Fibroblast of skin of back (primary cell): ENCODE measurements at places on chromosomes 1 and 21.

- no peak for DNase-seq
Measured at GRCh38 chr1:35748326-35748725, 21.5 kb downstream of the CLSPN start.

- DNase-seq: peak; percentile 83
Measured at GRCh38 chr1:173161510-173162221, 45.5 kb downstream of the TNFSF4 start.

- DNase-seq: no peak
Measured at GRCh38 chr1:169115891-169116585, 9.5 kb downstream of the ATP1B1 start.

DNA sequence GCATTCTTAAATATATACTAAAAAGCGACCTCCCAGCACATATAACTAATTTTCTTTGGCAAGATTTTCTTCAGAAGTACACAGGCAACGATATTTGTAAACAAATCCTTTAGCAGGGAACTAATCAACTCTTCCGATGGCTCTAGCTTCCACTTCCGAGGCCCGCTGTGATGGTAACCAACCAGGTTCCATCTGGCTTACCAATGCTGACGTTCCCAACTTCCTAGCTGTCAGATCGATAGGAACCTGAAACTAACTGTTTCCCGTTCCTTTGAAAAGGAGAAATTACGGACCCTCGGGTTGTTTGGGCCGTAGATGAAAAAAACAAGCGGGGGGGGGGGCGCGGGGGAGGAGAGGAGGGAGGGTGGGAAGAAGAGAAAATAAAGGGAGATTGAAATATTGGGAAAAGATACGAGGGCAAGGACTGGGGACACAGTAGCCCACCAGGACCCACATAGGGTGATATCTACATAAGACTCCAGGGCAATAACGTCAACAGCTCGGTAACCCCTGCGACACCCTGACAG lies 513 bp downstream of the GTF2B start:
- DNase-seq: peak; percentile 26

DNA sequence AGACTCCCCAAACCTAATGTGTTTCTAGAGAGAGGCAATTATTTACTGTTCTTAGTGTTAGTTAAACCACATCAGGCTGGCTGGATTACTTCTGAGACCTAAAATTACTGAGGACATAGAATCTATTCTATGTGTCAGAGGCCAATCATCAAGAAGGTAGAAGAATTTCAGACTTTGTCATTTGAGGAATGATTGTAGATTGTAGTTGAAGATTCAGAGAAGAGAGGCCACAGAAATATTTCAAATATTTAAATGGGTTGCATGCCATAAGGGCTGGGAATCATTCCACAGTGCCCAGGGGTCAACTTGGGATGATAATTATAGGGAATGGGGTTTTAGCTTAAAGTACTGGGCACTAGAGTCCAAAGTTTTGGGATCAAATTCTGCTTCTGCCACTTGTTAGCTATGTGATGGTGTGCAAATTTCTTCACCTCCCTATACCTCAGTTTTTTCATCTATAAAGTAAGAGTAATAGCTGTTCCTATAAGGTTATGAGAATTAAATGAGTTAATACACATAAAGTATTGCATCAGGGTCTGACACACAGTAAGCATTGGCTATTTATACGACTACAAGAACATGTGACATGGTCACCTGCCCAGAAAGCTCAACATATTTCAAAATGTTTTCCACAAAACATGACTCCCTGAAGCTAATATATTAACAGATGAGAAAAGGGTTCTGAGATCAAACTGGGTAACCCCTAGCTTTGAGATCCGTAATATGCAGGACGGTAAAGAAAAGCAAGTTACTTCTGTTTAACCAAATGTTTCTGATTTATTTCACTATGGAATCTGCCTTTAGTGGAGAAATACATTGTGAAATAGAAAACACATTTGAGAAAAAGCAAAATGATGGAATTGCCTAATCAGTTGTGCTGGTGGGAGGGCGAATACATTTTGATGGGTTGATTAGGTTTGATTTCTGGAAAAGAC lies 69.7 kb upstream of the SPAG17 start:
- DNase-seq: peak; percentile 59

DNA sequence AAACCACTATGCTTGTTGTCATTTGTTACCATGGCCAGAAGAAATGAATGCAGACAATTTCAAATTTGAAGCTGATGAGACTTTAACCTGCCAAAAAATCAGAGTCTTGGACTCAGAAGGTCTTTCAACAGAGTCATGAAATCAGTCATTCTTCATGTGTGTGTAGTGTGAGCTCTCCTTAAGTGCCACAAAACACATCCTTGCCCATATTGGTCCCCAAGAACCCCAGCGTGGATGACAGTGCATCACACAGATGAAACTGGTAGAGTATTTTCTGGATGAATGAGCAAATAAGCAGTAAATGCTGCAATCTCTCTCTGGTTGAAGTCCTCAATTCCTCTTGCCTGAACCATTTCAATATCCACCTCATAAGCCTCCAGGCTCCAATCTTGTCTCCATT lies 28.7 kb upstream of the ETS2 start:
- no peak for DNase-seq

GRCh38 chr1:7151978-7152377 lies 366.7 kb downstream of the CAMTA1 start:
- DNase-seq: no peak

GRCh38 chr21:41520560-41521442 lies 12.8 kb upstream of the TMPRSS2 start:
- DNase-seq: no peak

DNA sequence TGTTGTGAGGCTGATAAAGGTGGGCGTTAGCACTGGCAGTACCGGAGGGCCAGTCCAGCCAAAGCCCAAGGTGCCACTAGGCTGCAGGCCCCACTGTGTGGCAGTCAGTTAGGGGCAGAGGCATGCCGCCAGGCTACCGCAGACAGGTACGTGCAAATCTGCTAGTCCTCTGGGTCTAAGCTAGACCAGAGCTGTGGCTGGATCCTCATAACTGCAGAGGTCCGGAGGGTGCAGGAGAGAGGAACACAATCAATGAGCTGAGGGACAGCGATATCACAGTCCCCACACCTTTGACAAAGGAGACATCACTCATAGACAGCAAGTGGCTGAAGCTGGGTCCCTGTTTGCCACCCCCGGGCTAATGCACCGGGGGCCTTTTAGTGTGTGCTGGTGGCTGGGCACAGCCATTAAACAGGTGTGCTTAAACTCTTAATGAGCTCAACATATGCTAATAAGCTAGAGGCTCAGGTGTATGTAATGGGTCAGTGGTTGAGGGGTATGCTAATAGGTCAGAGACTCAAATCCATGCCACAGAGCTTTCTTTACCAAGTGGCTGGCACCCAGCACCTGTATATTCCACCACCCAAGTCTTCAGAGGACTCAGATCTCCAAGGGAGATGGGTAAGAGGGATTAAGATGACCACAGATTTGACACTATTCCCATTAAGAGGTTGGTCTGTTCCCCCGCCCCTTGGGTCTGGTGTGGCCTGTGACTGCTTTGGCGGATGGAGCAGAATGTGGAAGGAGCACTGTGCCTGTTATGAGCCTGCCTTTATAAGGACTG lies 82.0 kb downstream of the GLIS1 start:
- DNase-seq: no peak

GRCh38 chr21:33643658-33644311 lies 1.5 kb downstream of the ITSN1 start:
- DNase-seq: peak; percentile 18

GRCh38 chr1:182163821-182164223 lies 102.3 kb upstream of the ZNF648 start:
- DNase-seq: no peak

GRCh38 chr1:205270764-205271163 lies 43.0 kb downstream of the TMCC2 start:
- DNase-seq: peak; percentile 71

DNA sequence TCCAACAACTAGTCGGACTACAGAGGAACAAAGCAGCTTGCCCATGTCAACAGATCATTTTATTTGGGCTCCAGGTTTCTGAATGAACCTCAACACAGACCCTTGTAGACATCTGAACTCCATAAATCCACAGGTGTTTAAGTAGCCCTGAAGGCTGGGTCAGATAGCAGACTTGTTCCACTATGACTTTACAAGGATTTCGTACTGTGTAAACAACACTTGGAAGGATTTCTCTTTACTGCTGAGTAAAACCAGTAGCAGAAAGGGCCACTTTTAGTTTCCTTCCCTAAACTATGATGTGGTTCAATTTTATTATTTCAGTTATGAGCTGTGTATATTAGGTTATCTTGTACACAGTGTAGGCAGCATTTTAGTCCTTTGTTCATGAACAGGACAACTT lies 316.4 kb upstream of the ADGRL2 start:
- DNase-seq: no peak

- peak; percentile 40 for DNase-seq
Measured at GRCh38 chr1:86913399-86913895, 479 bp downstream of the SELENOF start.

- no peak for DNase-seq
Measured at GRCh38 chr1:226640321-226641136, 92.0 kb downstream of the STUM start.

- DNase-seq: peak; percentile 38
Measured at GRCh38 chr1:59560807-59561450, 253.8 kb upstream of the HOOK1 start.

DNA sequence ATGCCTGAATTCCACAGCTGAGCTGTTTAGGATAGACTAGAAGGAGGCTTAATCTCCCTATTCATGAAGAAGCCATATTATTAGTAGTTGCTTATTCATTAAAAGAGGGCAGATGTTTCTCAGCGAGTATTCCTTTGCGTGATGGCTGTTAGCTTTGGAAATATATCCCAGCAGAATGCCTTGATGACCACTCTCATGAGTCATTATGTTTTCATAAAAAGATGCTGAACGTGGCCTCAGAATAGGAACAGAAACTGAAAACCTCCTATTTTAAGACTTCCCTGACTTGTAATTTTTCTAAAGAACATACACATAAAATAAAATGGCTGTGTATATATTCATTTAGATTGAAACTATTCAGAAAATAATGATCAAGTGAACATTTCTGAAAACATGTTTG lies 9.6 kb upstream of the PLA2G4A start:
- peak; percentile 90 for DNase-seq

DNA sequence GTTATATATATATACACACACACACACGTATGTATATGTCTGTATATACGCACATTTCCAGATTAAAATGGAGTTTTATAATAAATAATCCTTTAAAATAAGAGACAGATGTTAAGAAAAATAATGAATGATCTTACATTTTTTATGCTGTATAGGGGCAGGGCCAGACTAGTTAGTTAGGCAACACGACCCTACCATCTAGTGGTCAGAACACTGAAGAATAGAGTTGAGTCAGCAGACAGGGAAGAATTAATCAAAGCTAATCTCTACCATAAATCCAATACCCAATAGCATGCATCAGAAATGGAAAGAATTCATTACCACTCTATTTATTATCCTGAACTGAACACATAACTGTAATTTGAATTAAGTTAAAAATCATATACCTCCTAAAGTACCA lies 156.7 kb downstream of the BRINP3 start:
- DNase-seq: peak; percentile 30

- no peak for DNase-seq
Measured at GRCh38 chr1:38039331-38040088, 7.1 kb downstream of the POU3F1 start.

DNA sequence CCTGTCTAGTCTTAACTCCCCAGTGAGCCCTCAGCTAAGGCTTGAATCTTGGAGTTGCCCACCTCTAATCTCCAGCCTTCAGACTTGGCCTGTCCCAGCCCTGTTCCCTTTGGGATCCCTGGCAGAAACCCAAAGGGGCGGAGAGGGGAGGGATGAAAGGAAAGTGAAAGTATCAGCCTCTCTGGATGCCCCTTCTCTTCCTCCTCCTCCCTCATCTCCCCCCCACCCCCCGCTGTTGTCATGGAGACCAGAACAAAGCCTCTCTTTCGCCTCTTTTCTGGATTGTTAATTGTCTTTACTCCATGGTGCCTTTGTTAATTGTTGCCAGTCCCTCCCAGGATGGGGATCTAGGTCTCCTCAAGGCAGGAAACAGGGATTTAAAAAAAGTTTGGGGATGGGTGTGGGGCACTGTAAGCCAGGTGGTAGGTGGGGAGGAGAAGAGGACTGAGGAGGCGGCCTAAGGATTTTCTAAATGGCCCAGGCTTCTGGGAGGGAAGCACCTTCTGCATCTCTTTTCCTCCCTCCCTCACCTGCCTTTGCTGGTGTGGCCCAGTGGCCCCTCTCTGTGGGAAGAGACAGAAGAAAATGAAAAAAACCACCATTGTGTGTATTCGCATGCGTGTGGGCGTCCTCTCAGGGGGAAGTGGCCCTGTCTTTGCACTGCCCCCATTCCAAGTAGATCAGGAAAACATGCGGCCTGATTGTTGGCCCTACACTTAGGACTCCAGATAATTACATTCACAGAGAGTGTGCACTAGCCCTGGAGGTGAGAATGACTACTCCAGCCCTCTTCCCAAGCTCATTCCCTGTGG lies 7.5 kb upstream of the SOX13 start:
- DNase-seq: peak; percentile 35

DNA sequence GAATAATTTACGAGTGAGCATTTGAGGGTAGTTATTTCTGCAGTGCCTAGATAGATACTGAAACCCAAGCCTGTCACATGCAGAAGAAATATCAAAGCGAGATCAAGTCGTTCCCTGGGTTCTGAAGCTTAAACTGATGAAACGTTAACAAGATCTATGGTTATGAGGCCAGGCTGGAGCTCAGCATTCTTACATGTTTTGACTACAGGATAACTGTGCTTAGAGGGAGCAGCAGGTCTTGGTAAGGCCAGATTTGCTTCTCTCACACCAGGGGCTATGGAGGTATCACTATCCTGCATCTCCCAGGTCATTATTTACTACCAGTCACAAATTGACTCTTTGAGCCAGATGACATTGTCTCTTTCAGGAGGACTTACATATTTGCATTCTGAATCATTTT lies 1401.4 kb upstream of the PRMT6 start:
- DNase-seq: no peak

GRCh38 chr1:212760126-212760823 lies 31.3 kb downstream of the NSL1 start:
- no peak for DNase-seq

DNA sequence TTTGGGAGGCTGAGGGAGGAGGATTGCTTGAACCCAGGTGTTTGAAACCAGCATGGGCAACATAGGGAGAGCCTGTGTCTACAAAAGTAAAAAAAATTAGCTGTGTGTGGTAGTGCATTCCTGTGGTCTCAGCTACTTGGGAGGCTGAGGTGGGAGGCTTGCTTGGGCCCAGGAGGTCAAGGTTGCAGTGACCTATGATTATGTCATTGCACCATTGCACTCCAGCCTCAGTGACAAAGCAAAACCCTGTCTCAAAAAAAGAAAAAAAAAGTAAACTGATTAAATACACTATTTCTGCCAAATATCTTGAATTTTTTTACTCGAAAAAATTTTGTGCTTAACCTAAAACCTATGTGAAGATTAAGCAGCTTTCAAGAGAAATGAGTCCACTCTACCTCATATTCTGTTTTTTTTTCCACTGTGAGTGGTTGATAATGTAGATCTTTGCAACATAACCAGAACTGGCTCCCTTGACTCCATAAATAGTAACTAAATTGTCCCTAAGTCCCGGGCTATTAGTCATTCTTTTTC lies 19.4 kb upstream of the ZNF281 start:
- DNase-seq: peak; percentile 86

- DNase-seq: no peak
Measured at GRCh38 chr21:45548711-45549491, 6.7 kb upstream of the SLC19A1 start.
